Naive thymus-derived CD8-positive, alpha-beta T cell (primary cell): ENCODE measurements at places on chromosomes 7 and 10. TPM values are rescaled to one million over a fixed set of nuclear protein-coding genes. Genes with fewer than 3 reads are reported as not detected.

PRR15 gene
- polyA plus RNA-seq, result not detected

SNCG gene
- polyA plus RNA-seq, result not detected

ARHGAP22 gene
- not detected for polyA plus RNA-seq

TMEM130 gene
- polyA plus RNA-seq, result not detected

CTTNBP2 gene
- not detected for polyA plus RNA-seq

CYP26C1 gene
- polyA plus RNA-seq, result not detected

CLEC5A gene
- polyA plus RNA-seq, result not detected

BCAP29 gene
- polyA plus RNA-seq, result 26.1 TPM

NXPH1 gene
- not detected for polyA plus RNA-seq

ANKRD7 gene
- 0.90 TPM for polyA plus RNA-seq

GBX1 gene
- not detected for polyA plus RNA-seq

VPS37D gene
- polyA plus RNA-seq, result not detected

PIP gene
- polyA plus RNA-seq, result not detected

PHYHIPL gene
- not detected for polyA plus RNA-seq

PAPOLB gene
- not detected for polyA plus RNA-seq

STEAP1B gene
- 0.28 TPM for polyA plus RNA-seq

SRGN gene
- polyA plus RNA-seq, result 301 TPM

GSDME gene
- 0.23 TPM for polyA plus RNA-seq

PCDH15 gene
- polyA plus RNA-seq, result not detected

TMEM196 gene
- polyA plus RNA-seq, result not detected

SEMA3C gene
- not detected for polyA plus RNA-seq

SLC26A4 gene
- not detected for polyA plus RNA-seq

HOXA4 gene
- 0.22 TPM for polyA plus RNA-seq

AFAP1L2 gene
- polyA plus RNA-seq, result 2.3 TPM

TMEM236 gene
- not detected for polyA plus RNA-seq

FFAR4 gene
- polyA plus RNA-seq, result not detected

TSPAN12 gene
- not detected for polyA plus RNA-seq

STAG3 gene
- 6.9 TPM for polyA plus RNA-seq

ZNF804B gene
- polyA plus RNA-seq, result not detected

TCTN3 gene
- polyA plus RNA-seq, result 48.8 TPM

NPTX2 gene
- polyA plus RNA-seq, result not detected

TMEM213 gene
- not detected for polyA plus RNA-seq

AEBP1 gene
- 2.4 TPM for polyA plus RNA-seq

AGAP4 gene
- polyA plus RNA-seq, result 0.99 TPM

CYP3A4 gene
- not detected for polyA plus RNA-seq

NKX1-2 gene
- not detected for polyA plus RNA-seq

CEP55 gene
- polyA plus RNA-seq, result not detected

DYNC1I1 gene
- polyA plus RNA-seq, result not detected

ANK3 gene
- polyA plus RNA-seq, result 4.3 TPM

FEZF1 gene
- polyA plus RNA-seq, result not detected

EFCAB10 gene
- not detected for polyA plus RNA-seq

TNPO3 gene
- polyA plus RNA-seq, result 33.8 TPM

YWHAG gene
- 1.7 TPM for polyA plus RNA-seq

OPN1SW gene
- not detected for polyA plus RNA-seq

SP4 gene
- 14.7 TPM for polyA plus RNA-seq

MALRD1 gene
- polyA plus RNA-seq, result not detected

SORBS1 gene
- 0.29 TPM for polyA plus RNA-seq

SNX10 gene
- 14.7 TPM for polyA plus RNA-seq

GRID2IP gene
- polyA plus RNA-seq, result 0.05 TPM

TAS2R40 gene
- polyA plus RNA-seq, result not detected

ACTL6B gene
- not detected for polyA plus RNA-seq
